ENCODE measurements at places on chromosomes 5 and 9.

DNA sequence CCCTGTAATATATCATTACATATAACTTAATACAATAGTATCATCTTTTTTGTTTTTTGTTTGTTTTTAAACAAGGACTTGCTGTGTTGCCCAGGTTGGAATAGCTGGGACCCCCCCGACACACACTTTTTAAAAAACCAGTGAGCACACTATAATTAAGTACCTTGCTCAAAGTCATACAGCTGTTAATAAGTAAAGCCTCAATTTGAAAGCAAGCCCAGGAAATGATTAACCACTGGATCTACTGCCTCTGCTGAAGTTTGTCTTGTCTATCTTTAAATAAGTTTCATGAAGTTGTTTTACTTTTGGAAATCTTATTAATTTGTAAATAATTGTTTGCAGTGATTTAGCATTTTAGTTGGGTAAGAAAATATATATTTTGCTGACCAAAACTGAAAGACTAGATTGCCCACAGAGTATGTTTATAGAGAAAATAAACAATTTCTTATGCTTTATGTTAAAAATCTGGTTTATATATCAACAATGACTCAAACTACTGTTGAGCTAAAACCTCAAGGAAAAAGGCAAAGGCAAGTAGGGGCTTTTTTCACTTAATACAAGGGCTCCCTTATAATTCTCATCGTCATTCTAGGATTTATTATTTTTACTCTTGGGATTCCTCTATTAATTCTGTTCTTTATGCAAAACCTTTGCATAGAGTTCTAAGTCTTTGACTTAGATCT, 5.8 kb upstream of the CARNMT1 start:
- no peak for DNase-seq

DNA sequence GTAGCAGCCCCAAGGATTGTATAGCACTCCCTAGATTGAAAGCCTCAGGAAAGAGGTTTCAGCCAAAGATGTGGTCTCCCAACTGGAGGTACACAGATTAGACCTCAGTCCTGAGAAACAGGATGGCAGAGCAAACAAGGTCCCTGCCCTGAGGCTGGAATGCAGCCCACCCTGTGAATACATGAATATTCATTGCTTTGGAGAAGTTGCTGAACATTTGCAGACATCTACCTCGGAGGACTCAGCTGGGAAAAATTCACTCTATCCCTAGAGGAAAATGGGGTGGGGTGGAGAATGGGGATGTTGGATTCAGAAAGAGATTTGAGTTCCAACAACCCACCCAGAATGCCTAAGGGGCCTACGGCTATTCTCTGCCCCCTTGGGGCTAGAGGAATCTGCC, 129.4 kb downstream of the SLIT3 start:
- DNase-seq, result no peak

DNA sequence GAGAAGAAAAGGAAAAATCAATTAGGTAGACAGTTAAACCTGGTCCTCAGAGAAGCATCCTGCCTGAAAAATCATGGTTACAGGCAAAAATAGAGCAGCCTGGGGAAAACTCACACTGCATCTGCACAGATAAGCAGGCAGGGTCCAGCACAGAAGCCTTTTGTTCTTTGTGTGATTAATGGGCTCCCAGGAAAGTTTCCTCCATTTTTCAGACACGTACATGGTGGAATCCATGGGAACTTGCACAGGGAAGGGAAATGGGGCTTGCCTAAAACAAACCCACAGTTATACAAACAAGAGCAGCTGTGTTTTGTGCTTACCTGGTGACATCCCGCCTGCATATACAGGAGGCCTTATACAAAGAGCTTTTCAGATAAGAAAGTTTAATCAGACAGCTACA, 243.9 kb upstream of the ATP10B start:
- no peak for DNase-seq

GRCh38 chr5:128649192-128649591, 111.1 kb upstream of the FBN2 start:
- no peak for DNase-seq

DNA sequence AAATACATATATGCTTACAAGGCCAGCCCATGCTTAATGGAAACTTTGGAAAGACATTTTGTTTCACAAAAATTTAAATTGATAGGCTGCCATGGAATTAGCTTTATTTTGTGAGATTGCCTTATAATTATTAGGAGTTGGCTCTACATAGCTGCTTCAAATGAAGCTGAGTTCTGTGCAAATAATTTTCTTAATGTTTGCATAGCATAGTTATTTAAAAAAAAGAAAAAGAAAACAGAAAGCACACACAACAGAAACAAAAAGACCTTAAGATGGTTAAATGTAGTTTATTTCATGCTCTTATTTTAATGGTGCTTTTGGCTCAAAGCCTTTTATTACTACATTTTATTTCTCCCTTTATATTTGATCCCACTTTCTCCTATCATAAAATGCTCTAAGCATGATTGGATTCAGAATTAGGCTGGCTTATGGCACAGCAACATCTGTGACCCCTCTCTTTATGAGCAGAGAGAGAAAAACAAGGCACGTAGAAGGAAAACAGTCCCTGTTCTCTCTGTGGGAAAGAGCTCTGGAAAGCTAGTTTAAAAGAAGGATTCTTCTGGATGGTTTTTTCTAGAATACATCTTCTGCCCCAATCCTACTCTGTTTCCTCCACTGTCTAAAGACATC, 530.5 kb downstream of the NTRK2 start:
- no peak for DNase-seq

GRCh38 chr5:138649316-138649720, 74.1 kb upstream of the HSPA9 start:
- no peak for DNase-seq

GRCh38 chr5:103498800-103499551, 63.6 kb downstream of the NUDT12 start:
- no peak for DNase-seq

DNA sequence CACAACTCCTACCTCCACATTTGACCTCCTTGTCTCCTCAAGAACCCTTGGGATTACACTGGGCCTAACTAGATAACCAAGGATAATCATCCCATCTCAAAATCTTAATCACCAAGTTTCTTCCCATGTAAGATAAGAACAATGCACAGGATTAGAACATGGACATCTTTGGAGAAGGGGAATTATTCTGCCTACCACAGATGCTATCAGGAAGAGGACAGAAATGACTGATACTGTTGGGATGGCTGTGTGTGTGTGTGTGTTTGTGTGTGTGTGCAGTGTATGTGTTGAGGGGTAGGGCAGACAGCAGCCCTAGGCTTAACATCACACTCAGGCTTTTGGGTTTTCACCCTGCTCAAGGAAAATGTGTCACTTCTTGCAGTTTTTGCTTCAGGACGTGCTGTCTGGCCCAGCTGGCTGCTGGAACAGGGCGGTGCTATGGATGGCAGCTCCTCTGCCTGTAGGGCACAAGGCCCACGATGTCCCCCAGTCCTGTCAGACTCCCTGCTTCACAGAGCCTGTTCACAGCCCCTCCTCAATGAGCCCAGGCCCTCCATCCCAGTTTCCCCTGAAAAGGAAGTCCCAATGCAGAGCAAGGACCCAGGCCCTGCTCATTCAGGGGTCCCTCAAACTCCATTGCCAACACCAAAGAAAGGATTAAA, 7.7 kb downstream of the CA9 start:
- DNase-seq, result no peak

GRCh38 chr5:78025540-78025939, 249.4 kb upstream of the TBCA start:
- DNase-seq, result no peak

GRCh38 chr5:137758715-137759306, 4.6 kb upstream of the HNRNPA0 start:
- no peak for DNase-seq

- no peak for DNase-seq
Observed at GRCh38 chr5:167575330-167575729, 716.1 kb upstream of the WWC1 start.

GRCh38 chr5:121138495-121138907, 674.4 kb downstream of the PRR16 start:
- no peak for DNase-seq

- no peak for DNase-seq
Observed at GRCh38 chr5:4124221-4124970, 528.8 kb downstream of the IRX1 start.

- DNase-seq, result no peak
Observed at GRCh38 chr9:100555471-100555870, 22.4 kb upstream of the CAVIN4 start.

- no peak for DNase-seq
Observed at GRCh38 chr5:91018712-91019371, 364.3 kb downstream of the ARRDC3 start.

GRCh38 chr5:77957-78804, 13.8 kb upstream of the PLEKHG4B start:
- no peak for DNase-seq

DNA sequence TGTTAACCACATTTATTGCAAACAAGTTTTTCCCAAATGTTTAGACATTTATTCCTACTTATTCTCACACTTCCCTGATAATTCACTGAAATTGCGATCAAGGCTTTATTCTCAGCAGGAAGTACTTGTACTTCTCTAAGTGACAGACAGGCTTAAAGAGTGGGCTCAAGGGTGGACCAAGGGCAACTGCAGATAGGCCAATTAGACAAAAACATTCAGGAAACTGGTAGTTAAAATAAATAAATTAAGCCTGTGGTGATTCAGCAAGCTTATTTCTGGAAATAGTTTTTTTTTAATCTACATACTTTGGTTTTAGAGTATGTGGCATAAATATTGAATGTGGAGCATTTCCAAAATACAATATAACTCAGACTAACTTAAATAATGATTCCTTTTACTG, 136.1 kb downstream of the UGCG start:
- no peak for DNase-seq

DNA sequence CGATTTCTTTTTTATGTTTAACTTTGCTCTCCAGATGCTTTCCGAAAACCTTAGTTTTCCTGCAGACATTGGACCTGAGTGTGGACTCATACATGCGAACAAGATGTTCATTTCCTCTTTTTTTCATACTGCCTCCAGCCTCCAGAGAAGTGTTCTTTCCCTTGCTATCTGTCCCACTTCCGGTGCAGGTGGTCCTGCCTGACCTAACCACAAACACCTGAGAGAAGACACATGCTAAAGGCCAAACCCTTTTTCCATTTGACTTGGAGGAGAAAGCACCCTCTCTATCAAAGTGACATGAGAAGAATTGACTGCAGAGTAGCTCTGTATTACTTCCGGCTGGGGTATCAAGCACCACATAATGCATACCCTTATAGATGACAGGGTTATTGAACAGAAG, 334.0 kb downstream of the ARHGEF28 start:
- no peak for DNase-seq

- DNase-seq, result no peak
Observed at GRCh38 chr9:122206118-122207046, 22.4 kb downstream of the LHX6 start.

DNA sequence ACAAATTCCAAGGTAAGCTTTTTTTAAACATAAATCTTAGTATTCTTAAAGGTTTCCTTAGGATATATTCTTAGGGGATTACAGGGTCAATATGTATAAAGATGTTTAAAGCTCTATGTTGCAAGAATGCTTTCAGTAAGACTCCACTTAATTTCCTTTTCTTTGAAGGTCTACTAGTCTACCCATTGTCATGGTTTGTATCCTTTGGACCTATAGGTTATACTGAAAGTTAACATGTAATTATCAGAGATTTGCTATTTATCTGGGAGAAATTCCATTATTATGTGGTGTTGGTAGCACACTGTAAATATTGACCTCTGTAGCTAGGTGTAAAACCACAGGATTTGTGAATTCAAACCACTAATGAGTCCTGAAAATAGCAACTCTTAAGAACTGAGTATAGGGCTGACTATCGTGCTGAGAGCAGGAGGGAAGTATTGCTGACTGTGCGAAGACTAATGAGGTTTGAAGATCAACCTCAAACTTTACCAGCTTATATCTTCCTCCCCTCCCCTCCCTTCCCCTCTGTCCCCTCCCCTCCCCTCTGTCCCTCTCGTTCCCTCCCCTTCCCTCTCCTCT, 85.6 kb downstream of the GADD45G start:
- DNase-seq, result no peak

- DNase-seq, result no peak
Observed at GRCh38 chr5:139593716-139594319, 32.7 kb downstream of the UBE2D2 start.

DNA sequence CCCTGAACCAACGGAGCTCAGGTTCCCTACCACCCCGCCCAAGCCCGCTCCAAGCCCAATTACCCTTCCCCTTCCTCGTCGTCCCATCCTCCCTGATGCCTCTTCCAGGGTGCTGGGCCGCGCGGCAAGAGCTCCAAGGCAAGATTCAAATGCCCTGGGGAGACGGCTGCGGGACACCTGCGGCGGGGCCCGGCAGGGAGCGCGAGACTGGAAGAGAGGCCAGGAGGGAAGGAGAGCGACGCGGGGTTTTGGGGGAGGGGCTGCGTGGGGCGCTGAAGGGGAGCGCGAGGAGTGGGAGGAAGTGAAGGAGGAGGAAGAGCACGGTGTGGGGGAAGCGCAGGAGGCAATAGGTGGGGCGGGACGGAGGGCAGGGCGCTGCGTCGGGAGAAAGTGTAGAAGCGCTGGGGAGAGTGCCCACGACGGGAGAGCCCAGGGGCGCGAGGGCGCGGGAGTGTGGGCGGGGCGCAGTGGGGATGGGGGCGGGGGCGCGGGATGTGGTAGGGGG, 975 bp upstream of the NXNL2 start:
- DNase-seq, result no peak

DNA sequence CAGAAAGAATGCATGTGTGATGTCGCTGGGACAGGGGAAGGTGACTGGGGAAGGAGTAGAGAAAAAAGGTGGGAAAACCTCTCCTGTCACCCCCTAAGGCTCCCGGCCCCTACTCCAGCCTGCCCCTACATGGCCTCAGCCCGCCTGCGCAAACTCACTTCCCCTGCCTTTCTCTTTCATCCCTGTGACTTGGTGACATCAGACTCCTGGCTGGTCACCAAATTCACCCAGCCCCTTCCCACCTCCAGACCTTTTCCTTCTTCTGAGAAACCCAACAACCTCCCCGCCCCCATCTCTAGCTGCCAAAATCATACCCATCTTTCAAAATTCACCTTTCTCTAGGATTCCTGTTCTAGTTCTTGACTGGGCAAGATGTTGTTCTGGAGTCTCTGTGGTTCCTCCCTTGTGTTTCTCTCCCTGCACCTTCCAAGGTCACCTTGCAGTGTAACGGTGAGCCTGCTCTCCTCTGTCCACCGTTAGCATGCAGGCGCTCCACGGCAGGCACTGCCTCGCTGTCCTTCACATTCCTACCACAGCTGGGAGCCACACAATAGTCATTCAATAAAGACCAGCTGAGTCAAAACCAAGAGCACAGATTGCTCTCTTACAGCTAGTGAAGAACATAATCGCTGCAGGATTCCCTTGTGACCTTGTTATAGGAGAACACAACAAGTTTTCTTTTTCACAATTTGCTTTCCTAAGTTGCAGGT, 134.5 kb downstream of the FANCC start:
- no peak for DNase-seq

DNA sequence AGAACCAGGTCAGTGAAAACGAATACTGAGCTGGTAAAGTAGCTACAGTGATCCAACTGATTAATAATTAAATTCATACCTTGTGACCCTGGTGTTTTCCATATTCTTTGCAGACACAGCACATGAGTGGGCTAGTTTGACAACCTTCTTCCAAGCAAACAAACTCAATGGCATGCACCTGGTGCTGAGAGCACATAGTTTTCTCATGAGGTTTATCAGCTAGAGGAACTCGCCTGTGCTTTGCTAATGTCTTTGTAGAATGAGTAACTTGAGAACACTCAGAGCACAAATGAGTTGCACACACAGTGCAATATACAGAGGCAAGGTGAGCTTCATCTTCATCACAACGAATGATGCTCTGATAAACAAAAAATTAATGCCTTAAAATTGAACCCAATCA, 12.6 kb downstream of the TRIM23 start:
- DNase-seq, result no peak
